Stimulated activated naive CD8-positive, alpha-beta T cell treated with anti-CD3 and anti-CD28 coated beads, Interleukin-15, Interleukin-2, amounts not matched to agents 100 U/mL and 50 U/mL, for 24 hours (primary cell): ENCODE measurements at places on chromosomes 16 and 17.

- DNase-seq = peak; percentile 62
These were observed 1.8 kb downstream of the ZBTB4 start for GRCh38 chr17:7477392-7478275.

DNA sequence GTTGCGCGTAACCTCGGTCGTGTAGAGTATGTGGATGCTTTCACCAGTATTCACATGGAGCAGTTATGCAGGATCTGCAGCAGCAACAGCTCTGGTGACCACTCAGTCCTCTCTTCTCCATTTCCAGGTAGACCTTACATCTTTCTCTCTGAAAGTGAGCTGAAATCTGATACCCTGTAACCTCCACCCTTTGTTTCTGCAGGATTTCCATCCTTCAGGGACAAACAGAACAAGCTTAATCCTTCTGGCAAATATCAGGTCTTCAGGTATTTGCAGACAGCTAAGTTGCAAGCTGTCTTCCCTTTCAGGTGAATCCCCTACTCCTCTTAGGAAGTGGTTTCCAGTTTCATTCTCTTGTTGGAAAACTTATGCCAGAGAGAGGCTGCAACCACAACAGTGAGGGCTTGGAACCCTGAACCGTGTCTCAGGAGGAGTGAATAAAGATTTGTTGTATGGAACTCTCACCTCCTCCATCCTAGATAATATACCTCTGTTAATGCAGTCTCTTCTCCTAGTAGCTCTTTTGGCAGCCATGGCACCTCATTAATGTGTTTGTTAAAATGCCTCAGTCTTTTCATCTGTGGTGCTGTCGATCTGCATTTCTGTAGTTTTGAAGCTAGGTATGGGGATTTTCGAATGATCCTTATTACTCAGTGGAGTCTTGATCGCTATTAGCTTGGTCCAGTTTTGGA, 172.5 kb downstream of the PRKCA start:
- no peak for DNase-seq

DNA sequence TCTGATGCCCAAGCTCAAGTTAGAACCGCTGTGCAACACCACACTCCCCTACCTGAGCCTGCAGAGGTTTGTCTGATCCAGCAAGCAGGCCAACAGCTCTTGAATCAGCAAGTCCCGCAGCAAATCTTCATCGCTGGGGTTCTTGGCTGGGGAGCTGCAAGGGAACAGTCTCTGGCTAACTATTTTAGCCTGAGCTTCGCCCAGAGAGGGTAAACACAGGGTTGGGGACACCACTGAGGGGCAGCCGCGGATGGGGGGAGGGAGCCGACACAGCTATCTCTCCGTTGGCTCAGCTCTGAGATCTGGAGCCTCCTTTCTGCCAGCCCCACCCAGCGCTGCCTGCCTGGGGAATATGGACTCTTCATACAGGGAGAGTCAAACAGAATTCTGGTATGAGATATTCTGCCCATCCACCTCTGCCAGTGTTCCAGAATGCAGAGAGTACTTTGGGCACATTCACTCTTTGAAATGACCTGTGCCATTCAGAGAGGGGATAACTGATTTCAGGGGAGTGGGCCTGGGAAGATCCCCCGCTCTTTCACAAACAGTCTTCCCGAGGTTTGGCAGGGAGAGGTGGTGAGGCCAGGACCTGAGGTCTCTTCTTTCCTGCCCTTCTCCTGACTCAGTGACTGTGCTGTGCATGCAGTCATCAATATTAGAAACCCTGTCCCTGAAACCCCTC, 7.4 kb downstream of the GIP start:
- DNase-seq = no peak

GRCh38 chr16:22320572-22321339, 23.5 kb downstream of the POLR3E start:
- no peak for DNase-seq

GRCh38 chr16:28291651-28292626, at the start of gene SBK1:
Gene SBK1 (plus strand): TSS chr16:28292525. CDS start chr16:28317392, 24,867 bp downstream.
- peak; percentile 87 for DNase-seq

GRCh38 chr16:49755313-49755620, 100.6 kb downstream of the ZNF423 start:
- DNase-seq = no peak

DNA sequence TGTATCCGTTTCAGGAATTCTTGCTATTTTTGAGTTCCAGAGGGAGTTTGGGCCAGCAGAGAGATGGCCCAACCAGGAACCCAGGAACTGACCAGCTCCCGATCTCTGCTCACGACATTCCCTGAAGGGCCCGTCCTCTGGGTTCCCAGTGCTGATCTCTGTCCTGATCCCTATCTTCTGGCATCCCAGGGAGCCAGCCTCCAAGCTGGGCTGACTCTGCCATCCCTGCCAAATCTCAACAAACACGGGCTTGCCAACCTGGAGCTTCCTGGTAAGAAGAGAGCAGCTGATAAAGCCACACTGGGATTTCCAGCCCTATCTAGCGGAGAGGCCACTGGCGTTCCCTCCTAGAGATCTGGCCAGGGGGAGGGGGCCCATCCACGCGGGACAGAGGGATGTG, 16.2 kb downstream of the GPRC5B start:
- DNase-seq = no peak

DNA sequence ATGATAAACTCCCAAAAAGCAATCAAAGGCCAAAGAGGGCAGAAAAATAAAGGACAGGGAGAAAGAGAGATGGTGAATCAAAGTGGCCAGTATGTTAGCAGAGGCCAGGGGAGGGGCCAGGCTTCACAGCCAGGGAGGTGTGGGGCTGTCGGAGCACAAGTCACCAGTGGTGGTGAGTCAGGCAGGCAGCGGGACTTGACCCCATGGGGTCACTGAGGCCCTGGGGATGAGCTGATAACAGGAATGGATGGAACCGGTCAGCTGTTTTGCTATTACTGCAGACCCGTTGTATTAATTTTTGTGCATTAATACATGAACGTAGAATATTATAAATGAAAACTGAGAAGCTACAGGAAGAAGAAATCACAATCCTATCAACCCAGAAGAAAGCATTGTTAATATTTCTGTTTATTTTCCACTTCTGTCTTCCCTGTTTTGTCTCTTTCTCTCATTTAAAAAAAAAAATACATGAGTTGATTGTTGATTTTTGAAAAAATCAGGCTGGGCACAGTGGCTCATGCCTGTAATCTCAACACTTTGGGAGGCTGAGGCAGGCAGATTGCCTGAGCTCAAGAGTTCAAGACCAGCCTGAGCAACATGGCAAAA, 106.9 kb downstream of the SOCS1 start:
- DNase-seq = no peak

- no peak for DNase-seq
These were observed 1507.4 kb downstream of the CDH11 start for GRCh38 chr16:63614429-63614828.

GRCh38 chr17:67491009-67491680, 114.1 kb downstream of the PITPNC1 start:
- DNase-seq = no peak

DNA sequence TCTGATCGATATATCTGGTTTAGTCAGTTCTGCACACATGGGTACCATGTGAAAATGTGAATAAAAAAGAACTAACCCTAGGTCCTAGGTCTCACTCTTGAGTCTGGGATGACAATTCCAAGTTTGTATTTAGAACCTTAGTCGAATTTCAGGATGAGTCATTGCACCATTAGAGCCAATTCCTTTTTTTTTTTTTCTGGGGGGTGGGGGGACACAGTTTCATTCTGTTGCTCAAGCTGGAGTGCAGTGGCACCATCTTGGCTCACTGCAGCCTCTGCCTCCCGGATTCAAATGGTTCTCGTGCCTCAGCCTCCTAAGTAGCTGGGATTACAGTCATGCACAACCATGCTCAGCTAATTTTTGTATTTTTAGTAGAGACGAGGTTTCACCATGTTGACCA, 41.6 kb downstream of the SPAG9 start:
- no peak for DNase-seq

DNA sequence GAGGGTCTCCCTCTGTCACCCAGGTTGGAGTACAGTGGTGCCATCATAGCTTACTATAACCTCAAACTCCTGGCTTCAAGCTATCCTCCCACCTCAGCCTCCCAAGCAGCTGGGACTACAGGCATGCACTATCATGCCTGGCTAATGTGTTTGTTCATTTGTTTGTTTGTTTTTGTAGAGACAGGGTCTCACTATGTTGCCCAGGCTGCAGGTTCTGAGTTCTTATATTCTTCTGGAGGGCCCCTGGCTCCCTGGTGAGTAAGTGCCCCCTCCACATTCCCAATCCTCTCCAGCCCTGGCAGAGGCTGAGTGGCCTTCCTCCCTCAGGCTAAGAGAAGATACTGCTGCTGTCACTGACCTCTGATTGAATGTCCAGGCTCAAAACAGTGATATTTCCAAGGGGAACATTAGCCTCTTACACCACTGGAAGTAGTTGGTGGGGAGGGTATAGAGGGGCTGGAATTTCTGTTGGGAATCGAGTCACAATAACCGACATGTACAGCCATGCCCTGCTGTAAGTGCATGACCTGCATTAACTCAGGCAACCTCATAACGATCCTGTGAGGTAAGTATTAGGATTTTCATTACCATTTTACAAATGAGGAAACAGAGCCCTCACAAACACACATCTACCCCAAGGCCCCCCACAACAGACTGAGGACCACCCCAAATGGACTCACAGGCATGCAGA, 2.7 kb upstream of the ETV4 start:
- no peak for DNase-seq

- no peak for DNase-seq
These were observed 156.1 kb downstream of the PMP22 start for GRCh38 chr17:15108992-15109391.

DNA sequence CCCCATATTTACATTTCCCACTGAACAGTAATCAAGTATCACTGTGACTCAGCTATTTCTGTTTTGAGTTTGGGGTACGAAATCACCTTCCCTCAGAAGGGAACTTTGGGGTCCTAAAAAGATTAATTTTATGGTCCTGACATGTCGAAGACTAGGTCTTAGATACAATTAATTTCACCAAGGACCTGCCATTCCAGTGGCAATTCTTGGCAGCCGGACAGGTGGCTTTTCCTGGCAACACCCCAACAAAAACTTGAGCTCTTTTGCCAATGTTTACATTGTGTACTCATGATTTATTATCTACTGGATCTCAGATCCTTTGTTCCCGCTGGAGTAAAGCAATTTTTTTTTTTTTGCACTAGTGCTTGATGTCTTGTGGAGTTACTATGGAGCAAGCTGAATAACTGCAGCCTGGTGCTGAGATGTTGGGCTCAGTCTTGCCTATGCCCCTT, 14.4 kb downstream of the SLFN5 start:
- no peak for DNase-seq

DNA sequence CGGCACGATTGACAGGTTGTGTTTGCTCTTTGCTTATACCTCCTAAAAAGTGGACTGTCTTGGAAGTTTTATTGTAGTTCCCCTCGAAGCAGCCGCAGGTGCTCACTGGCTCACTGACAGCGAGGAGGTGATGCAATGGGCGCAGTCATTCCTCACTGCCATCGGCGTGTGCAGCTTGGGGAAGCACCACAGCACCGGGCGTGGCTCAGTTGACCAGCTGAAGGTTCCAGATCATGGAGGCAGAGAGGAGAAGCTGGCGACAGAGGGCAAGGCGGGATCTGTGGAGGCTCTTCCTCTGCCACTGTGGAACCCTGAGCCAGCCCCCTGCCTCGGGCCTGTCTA, 72.1 kb upstream of the TNRC6C start:
- no peak for DNase-seq

DNA sequence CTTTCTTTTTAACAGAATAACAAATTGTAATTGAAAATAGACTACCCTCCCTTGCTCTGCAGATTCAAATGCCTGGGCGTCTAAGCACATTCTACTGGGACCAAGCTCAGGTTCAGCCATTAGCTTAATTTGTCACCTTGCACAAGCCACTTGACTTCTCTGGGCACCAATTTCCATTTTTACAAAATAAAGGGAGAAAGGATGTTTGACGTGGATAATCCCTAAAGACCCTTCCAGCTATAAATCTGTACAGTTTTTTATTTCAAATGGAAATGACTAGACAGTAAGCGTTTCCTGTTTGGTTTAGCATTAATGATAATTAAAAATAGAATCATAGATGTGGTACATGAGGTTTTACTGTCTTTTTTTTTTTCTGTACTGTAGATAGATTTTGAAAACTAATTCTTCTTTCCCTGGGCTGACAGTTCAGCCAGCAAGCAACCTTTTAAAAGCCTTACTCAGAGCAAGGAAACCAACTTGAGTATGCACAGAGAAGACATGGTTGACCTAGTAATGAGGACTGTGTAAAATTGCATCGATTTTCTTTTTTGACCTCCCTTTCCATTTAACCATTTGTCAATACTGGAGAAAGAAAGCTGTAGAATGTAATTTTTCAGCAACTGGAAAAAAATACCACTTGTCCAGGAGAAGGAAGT, 1329.5 kb upstream of the CDH8 start:
- no peak for DNase-seq

DNA sequence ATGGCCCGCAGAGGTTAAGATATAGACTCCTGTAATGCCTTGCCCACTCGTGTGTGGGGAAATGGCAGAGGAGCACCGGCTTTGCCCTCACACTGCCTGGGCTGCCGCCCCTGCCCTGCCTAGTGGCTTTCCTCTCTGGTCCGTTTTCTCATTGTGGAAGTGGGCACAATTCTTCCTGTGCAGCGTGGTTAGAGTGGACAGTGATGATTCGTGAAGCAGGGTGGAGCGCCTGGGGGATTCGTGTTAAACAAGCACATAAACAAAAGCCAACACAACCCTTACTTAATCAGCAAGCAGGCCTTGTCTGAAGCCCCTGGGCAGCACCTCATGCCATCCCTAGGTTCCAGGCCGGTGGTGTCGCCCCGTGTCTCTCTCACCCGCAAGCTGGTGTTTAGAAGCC, 269.7 kb downstream of the SEC14L1 start:
- no peak for DNase-seq

- no peak for DNase-seq
These were observed 213.3 kb downstream of the MRTFB start for GRCh38 chr16:14284371-14284770.

GRCh38 chr17:39835038-39835786, 28.9 kb downstream of the IKZF3 start:
- DNase-seq = no peak

DNA sequence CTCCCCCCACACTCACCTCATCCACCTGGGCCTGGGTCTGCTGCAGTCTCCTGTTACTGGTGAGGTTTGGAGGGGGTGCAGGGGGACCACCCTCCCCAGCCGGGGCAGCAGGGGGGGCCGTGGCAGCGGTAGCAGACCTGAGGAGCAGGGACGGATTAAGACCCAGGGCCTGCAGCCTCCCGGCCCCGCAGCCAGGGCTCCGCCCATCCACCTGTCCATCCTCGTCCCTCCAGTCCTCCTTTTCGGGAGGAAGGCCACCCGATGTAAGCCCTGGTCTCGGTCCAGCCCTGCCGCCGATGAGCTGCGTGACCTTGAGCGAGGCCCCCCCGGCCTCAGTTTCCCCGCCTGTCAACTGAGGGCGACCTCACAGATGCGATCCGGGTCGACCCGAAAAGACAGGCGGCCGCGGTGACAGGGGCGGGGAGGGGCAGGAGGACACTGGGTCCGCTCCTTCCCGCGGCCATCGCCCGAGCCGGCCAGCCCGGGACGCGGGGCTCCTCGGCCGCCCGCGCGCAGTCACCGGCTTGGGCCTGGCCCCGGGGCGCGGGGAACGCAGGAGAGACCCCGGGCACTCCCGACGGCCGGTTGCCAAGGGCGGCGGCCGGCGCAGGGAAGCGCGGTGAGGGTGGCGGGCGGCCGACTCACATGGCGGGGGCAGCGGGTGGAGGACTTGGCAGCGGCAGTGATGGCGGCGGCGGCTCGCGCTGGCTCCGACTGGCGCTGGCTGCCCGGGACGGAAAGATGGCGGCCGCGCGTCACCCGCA, at the start of gene VAMP2:
Gene VAMP2 (minus strand): TSS at position 716 of the 764 bp plus-strand sequence. CDS start 69 bp downstream, at position 647.
- peak; percentile 87 for DNase-seq
